NCI-H1436 treated with DMSO at 0.1 percent for 48 hours (cell line): ENCODE measurements at places on chromosomes 1 and 21.

GRCh38 chr1:98077691-98078090 is 156.9 kb upstream of the DPYD start:
- DNase-seq = no peak

DNA sequence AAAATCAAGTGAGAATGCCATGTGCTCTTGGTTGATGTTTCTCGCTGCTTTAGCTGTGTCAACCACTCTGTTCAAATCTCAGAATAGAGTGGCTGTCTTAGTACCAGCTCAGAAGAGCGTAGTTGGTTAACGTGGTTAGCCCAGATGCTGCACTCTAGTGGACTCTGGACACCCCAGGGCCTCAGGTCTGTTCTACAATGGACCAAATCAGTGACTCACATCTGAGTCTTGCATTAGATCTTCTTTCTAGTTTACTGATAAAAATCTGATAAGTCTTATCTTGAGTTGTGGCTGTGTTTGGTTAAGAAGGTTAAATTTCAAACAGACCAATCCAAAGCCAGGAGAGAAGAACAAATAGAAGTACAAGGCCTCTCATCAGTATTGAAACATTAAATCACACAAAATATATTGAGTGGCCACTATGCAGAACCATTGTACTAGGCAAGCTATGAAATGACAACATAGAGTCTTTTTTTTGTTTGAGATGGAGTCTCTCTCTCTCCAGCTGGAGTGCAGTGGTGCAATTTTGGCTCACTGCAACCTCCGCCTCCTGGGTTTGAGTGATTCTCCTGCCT is 104.1 kb downstream of the NR5A2 start:
- no peak for DNase-seq

DNA sequence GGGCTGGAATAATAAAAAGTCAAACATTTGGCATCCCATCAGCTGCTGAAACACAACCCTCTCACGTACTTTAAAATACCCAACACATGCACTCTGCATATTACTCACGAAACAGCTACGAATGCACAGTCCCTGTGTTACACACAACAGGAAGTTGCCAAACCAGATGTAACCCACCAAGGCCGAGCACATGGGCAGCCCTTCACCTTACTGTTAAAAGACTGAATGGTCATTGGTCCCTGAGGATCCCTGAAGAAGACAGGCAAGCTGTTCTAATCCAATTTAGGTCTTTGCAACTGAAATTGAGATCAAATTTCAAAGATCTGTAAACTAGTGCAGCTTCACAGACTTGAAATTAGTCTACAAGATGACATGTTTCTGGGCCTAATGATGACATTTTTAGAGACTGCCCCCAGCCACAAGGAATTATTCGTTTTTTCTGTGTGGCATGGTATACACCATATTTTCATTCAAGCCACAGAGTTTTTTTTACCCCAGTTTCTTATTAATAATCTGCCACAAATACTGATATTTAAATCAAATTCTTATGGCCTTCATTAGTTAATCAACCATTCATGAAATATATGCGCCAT is 25.6 kb upstream of the IER5 start:
- DNase-seq = no peak

GRCh38 chr1:151246786-151247185 is 7.7 kb upstream of the PSMD4 start:
- DNase-seq = no peak

- no peak for DNase-seq
These were observed 286.2 kb upstream of the DUSP10 start for GRCh38 chr1:222028116-222028515.

GRCh38 chr1:46653405-46653958 is 14.7 kb downstream of the ATPAF1 start:
- DNase-seq = no peak

GRCh38 chr1:60895701-60896100 is 186.7 kb upstream of the NFIA start:
- DNase-seq = no peak
